Stimulated activated naive CD8-positive, alpha-beta T cell treated with anti-CD3 and anti-CD28 coated beads, Interleukin-15, amount 100 ng/mL, for 72 hours (primary cell): ENCODE measurements at places on chromosomes 7 and 10.

DNA sequence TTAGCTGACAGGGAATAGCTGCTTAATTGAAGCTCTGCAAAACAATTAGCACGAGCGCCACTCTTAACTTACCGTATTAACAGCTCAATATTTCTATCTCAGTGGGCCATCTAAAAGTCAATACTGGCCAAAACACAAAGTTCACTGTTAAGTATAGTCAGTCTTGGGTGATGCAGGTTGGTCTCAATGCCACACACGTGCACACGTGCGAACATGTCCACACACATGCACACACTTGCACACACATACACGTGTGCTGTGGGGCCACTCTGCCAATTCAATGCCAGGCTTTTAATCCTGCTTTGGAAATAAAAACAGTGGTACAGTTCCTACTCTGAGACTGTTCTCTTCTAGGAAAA is 105.1 kb downstream of the GRB10 start:
- no peak for DNase-seq

GRCh38 chr10:851901-852300 is 79.6 kb downstream of the LARP4B start:
- no peak for DNase-seq

- DNase-seq: no peak
Observed at GRCh38 chr7:101299511-101300464, 21.8 kb downstream of the IFT22 start.

DNA sequence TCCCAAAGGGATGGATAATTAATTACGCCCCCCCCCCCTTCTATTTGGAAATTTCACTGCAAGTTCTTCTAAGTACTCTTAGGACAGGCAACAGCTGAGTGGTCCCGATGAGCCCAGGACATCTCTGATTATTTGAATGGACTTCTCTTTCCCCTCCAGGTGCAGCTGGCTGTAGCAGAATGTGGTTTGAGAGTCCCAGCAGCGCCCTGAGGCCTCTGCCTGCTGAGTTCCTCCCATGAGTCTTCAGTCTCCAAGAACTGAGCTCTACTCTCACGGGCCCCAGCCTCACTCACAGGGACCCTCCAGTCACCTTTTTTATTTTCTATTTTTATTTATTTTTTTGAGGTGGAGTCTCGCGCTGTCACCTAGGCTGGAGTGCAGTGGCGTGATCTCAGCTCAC is 63.6 kb upstream of the SFMBT2 start:
- DNase-seq: no peak

GRCh38 chr10:132294561-132295318 is 13.0 kb downstream of the STK32C start:
- DNase-seq: no peak

- no peak for DNase-seq
Observed at GRCh38 chr10:103778358-103779139, 76.8 kb downstream of the SH3PXD2A start.

- no peak for DNase-seq
Observed at GRCh38 chr7:40716052-40716451, 581.2 kb downstream of the SUGCT start.

GRCh38 chr7:6917258-6917657 is 91.2 kb upstream of the CCZ1B start:
- no peak for DNase-seq

DNA sequence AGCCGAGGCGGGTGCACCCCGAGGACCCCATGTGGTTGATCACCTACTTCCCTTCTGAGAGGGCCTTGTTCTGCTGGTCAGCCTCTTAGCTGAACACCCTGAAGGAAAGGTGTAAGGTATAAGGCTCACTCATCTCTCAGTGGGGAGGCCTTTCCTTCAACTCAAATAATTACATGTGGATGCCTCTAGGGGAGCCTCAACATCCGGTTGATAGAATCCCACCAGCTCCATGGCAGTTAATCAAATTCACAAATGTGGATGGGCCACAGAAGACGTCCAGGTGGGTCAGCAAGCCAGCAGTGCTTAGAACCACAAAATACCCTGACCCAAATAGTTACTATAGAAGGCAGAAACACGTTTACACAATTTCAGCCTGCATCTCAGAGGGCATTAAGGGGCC is 37.7 kb upstream of the ZNF32 start:
- no peak for DNase-seq

GRCh38 chr10:98106531-98106930 is 27.9 kb upstream of the R3HCC1L start:
- DNase-seq: no peak

DNA sequence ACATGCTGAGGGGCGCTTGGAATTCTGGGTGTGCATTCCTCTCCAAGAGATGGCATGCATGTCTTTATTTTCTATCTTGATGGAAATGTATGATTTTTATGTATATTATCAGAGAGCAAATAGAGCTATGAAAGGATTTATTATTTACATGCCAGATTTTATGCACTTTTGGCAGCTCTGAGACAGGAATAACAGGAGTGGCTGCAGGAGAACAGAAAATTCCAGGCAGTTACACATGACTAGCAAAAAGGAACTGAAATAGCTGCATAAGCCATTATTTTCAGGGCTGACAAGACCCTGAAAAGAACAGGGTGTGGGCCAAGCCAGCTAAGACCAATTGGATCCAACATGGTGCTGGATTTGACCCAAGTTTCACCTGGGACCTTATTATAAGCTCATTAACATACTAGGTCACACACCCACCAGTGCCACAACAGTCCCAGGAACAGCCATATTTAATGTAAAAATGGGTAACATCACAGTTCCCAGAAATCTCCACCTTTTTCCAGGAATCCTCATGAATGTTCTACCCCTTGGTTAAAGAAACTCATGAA is 43.2 kb upstream of the ACSL5 start:
- no peak for DNase-seq

GRCh38 chr7:41188163-41189130 is 514.4 kb downstream of the INHBA start:
- DNase-seq: no peak

- DNase-seq: no peak
Observed at GRCh38 chr10:3853016-3853415, 68.0 kb upstream of the KLF6 start.

- no peak for DNase-seq
Observed at GRCh38 chr7:94325122-94325475, 69.6 kb upstream of the COL1A2 start.
